ENCODE measurements at places on chromosomes 1 and 21. TPM values are rescaled to one million over a fixed set of nuclear protein-coding genes. Genes with fewer than 3 reads are reported as not detected.

Gene TOE1
- 6.1 TPM for total RNA-seq

Gene TNNI3K
- total RNA-seq: not detected

Gene ADGRL2
- 40.5 TPM for total RNA-seq

Gene CRP
- not detected for total RNA-seq

Gene EFNA1
- total RNA-seq: 40.9 TPM

Gene SPATA45
- not detected for total RNA-seq

Gene SPATA6
- 5.5 TPM for total RNA-seq

- no peak for ATAC-seq
Measured at GRCh38 chr1:114723915-114724314, 7.3 kb upstream of the NRAS start.

- ATAC-seq: no peak
Measured at GRCh38 chr1:186213225-186213607, 161.8 kb downstream of the TPR start.

DNA sequence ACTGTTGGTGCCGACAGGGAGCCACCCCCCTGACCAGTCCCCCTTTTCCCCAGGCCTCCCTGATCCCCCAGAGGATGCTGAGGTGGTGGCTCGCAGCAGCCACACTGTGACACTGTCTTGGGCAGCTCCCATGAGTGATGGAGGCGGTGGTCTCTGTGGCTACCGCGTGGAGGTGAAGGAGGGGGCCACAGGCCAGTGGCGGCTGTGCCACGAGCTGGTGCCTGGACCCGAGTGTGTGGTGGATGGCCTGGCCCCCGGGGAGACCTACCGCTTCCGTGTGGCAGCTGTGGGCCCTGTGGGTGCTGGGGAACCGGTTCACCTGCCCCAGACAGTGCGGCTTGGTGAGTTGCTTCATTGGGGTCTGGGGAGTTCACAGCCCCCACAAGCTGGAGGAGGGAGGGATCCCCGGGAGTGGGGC is 89.2 kb downstream of the TRIM11 start:
- ATAC-seq: no peak

- ATAC-seq: no peak
Measured at GRCh38 chr21:34928637-34929036, 120.5 kb downstream of the RUNX1 start.

GRCh38 chr1:87131809-87132283 is 196.8 kb upstream of the LMO4 start:
- peak; percentile 89 for ATAC-seq

- ATAC-seq: no peak
Measured at GRCh38 chr1:226712742-226713419, 26.2 kb downstream of the ITPKB start.

DNA sequence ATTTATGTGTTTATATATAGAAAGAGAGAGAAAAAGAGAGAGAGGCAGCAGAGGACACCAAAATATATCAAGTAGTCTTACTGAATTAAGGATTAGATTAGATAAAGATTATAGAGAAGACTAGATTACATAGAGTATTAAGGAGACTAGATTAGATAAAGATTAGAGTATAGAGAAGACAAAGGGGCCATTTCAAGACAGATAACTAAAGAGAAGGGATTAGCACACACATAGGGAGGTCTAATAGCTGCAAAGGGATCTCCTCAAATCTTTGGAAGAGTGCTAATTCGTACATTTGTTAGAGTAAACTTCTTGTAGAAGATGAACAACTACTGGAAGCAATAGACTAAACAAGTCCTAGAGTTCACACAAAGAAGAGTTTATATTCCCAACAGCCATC is 34.2 kb downstream of the OR6Y1 start:
- no peak for ATAC-seq

GRCh38 chr21:44987886-44988606 is 48.2 kb downstream of the SLX9 start:
- no peak for ATAC-seq

- no peak for ATAC-seq
Measured at GRCh38 chr1:8947127-8947691, 1.5 kb downstream of the CA6 start.

- no peak for ATAC-seq
Measured at GRCh38 chr1:62259551-62259950, 59.7 kb downstream of the KANK4 start.

- ATAC-seq: no peak
Measured at GRCh38 chr1:245512980-245513578, 358.3 kb downstream of the KIF26B start.

DNA sequence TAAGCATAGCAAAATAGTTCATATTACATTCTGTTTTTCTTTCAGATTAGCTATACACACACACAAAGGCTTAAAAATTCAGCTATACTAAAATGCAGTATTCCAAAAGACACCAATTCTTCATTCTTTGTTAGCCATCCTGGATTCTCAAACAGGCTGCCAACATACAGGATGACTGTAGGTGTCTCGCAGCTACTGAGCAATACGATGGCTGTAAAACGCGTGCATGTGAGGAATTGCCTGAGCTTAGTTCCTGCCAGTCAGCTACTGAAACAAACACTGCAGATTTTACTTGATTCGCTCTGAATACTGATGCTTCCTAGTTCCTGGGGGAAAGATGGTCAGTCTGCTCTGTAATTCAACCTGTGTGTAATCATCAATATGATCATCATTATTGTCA is 24.7 kb upstream of the HMGN1 start:
- peak; percentile 73 for ATAC-seq

DNA sequence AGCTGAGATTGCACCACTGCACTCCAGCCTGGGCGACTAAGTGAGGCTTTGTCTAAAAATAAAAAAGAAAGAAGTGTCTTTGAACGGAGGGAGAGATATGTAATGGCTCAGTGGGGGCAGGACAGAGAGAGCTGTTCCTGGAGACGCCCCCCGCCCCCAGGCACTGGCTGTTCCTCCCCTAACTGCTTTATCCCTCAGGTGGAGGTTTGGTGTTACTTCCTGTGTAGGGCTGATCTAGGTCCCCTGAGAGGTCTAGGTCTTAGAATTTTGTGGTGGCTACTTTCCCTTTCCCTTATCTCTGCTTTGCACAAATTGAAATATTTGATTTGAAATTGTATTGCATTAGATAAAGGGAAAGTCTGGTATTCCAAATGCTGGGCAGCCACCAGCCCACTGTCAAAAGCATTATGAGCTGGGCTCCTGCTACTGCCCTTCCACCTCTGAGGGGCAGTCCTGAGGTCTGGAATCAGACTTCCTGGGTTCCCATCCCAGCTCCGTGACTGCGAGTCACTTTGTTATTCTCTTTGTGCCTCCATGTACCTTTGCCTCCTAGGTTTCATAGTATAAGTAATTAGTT is 134.8 kb upstream of the KIF26B start:
- ATAC-seq: no peak

DNA sequence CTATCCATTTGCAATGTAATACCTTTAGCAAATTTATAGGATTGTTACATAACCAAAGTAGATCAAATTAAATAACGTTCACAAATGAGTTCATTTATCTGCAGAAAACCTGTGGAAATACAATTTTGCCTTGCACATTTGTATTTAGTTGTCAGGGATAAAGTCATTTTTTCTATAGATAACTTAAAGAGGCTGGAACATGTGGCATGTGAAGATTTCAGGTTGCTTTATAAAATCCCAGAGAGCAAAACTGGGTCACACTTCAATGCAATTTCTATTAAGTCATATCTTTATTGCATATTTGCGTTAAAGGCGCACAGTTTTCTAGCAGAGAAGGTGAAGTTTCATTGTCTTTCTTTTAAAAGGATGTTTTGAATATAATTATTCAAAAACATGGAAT is 342.4 kb downstream of the USP25 start:
- ATAC-seq: no peak

GRCh38 chr1:209291715-209292114 is 291.8 kb upstream of the CAMK1G start:
- no peak for ATAC-seq

- peak; percentile 18 for ATAC-seq
Measured at GRCh38 chr1:219398815-219399396, 214.0 kb downstream of the ZC3H11B start.

Data from esophagus mucosa (tissue), 1 donor.